ENCODE measurements at places on chromosomes 16 and 17. TPM values are rescaled to one million over a fixed set of nuclear protein-coding genes. Genes with fewer than 3 reads are reported as not detected.

Gene GNAO1
- total RNA-seq = not detected

Gene FAM171A2
- 3.2 TPM for total RNA-seq

Gene HSPB9
- total RNA-seq = not detected

Gene SRSF1
- 213 TPM for total RNA-seq

Gene PSMD12
- total RNA-seq = 31.5 TPM

Gene VPS35
- 128 TPM for total RNA-seq

Measured in mammary microvascular endothelial cell (primary cell).